Renal cortical epithelial cell (primary cell): ENCODE measurements at places on chromosomes 2 and 18. TPM values are rescaled to one million over a fixed set of nuclear protein-coding genes. Genes with fewer than 3 reads are reported as not detected.

GRCh38 chr2:154762638-154763037 lies 64.1 kb downstream of the KCNJ3 start:
- DNase-seq = no peak

- peak; percentile 69 for DNase-seq
Observed at GRCh38 chr18:61764381-61764780, 128.4 kb downstream of the RNF152 start.

DNA sequence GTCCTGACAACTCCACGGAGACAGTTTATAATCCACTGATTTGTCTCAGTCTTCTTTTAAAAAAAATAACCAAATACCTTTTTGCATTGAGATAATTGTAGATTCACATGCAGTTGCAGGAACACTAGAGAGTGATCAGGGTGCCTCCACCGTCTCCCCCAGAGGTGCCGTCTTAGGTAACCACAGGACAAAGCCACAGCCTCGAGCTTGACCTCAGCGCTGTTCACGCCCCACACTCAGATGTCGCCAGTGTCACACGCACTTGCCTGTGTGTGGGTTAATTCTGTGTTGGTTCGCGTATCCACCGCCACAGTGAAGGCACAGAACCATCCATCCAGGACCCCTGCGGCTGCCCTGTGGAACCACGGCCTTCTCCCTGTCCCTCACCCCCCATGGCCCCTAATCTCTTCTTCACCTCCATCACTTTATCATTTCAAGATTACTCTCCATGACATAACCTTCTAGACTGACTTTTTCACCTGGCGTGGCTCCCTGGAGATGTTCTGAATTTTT lies 295.0 kb upstream of the HDAC4 start:
- DNase-seq = no peak

DNA sequence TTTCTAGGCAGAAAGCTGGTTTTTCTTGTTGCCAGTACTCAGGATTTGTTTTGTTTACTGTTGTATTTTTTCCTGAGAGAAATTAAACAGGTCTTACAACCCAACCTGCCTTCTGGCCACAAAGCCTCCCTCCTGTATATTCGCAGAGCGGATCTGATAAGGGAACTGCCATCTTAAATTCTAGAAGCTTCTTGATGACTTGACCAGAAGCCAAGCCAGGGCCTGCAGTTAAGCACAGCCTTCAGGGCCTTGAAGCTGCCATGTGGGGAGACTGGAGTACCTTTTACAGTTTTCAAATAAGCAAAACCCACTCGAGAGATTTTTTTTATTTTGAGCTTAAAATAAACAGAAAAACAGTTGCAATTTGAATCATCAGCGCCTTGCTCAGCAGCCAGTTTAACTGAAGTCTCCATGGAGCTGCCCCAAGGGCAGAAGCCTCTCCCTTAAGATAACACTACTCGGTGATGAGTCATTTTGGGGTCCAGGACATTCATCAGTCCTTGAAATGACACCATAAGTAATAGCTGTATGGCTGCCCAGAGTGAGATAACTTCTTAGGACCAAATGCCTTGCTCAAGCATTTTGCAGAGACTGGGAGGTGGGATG lies 51.5 kb upstream of the PHLPP1 start:
- peak; percentile 4 for DNase-seq

GRCh38 chr2:56580242-56580641 lies 396.5 kb downstream of the CCDC85A start:
- peak; percentile 4 for DNase-seq

DNA sequence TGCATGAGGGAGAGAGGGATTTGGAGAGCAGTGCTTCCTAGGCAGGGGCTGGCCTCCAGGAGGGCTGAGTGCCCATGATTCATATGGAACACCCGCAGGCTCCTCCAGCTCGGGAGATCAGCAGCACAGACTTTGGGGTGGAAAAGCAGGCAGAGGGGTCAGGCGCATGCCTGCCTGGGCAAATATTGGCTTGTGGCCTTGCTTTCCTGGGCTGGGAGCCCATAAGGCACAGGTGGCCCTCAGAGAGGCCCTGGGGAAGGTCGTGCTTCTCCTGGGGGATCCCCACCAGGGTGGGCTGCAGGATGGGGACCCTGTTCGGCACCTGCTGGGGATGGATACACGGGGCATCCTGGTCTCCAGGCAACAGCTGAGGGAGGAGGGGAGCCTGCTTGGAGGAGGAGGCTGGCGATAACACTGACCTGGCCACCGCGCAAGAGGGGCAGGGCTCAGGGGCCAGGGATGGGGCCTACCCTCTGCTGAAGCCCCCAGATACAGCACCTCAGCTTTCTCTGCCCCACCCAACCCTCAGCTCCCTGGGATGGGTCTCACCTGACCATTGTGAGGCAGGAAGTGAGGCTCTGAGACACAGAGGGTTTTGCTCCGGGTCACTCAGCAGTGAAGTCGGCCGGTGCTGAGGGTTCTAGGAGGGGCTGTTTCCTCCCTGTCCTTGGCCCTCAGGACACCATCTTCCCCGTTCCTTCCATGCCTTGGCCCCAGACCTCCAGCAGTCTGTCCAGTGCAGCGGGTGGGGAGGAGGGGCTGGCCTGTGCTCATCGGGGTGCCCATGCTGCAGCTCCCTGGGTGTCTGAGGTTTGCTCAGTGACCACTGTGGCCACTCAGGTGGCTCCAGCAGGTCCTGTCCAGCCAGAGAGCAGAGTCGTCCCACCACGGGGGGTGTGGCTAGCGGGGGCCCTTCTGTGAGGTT lies 12.0 kb downstream of the AQP12A start:
- DNase-seq = no peak

GRCh38 chr2:236473691-236474090 lies 95.9 kb upstream of the ACKR3 start:
- no peak for DNase-seq

DNA sequence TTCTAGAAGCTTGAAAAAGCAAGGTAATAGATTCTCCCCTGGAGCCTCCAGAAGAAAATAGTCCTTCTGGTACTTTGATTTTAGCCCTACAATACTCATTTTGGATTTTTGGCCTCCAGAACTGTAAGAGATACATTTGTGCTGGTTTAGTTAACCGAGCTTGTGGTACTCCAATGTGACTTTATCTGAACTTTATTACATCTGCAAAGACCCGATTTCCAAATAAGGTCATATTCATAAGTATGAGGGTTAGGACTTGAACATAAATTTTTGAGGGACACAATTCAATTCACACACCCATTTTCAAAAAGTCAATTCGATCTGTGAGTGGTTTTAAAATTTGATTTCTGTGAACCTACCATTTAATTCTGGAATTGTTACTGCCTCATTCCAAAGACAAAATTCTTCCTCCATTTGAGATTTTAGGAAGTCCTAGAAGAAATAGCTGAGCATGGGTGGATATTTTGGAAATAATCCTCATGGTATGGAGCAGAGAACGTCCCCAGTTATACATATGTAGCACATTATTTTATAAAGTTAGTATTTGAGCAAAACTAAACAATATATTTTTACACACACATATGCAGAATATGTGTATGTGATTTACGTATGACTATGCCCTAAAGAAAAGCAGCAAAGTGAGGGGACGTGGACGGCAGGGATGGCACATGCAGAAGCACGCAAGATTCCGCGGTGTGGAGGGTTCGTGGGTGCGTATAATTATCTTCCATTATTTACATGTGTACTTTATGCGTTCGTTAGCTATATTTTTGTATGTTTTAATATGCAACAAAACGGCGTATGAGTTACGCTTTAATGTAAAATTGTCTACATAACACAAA lies 905 bp upstream of the NUP35 start:
- DNase-seq = no peak

HPCAL1 gene
- total RNA-seq = 64.9 and 90.2 TPM in 2 replicates

EML4 gene
- 36.5 and 45.6 TPM in 2 replicates for total RNA-seq

CYP20A1 gene
- total RNA-seq = 27.6 and 52.4 TPM in 2 replicates

IL18R1 gene
- 3.4 and 4.0 TPM in 2 replicates for total RNA-seq

AKAIN1 gene
- total RNA-seq = not detected in 2 replicates
